ENCODE measurements at places on chromosomes 5 and 9.
A peak's percentile ranks its signal among the peaks of the same experiment; 100 is the strongest.

DNA sequence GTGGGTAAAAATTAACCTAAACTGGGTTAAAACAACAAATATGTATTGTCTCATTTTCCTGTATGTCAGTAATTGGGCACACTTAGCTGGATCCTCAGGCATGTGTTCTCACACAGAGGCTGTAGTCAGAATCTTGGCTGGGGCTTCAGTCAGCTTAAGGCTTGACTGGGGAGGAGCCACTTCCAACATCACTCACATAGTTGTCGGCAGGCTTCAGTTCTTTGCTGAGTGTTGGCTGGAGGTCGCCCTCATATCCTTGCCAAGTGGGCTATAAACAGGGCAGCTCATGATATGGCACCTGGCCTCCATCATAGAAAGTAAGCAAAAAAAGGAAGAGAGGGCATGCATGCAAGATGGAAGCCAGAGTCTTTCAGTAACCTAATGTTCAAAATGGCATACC, 173.0 kb downstream of the GIN1 start:
- DNase-seq = no peak

GRCh38 chr9:137305060-137305797, 3.2 kb upstream of the NRARP start:
- DNase-seq = peak; percentile 62

GRCh38 chr5:143360755-143361154, 42.7 kb downstream of the NR3C1 start:
- no peak for DNase-seq

GRCh38 chr9:130236436-130236985, 29.0 kb upstream of the HMCN2 start:
- DNase-seq = no peak

DNA sequence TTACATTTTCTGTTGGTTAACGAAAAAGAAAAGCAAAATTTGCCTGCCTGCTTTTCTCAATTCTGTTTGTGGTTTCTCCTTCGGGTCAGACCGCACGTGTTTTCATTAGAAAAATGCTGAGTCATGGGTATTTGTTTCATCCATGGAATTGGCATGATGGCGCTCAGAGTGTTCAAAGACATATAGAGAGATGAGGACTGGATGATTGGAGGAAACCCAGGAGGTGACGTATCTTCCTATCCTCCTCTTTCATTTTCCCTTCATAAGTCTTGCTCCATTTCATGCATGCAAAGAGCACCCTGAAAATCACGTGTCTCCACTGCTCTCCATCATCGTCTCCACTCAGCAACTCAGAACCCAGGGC, 353.8 kb upstream of the WWC1 start:
- no peak for DNase-seq

DNA sequence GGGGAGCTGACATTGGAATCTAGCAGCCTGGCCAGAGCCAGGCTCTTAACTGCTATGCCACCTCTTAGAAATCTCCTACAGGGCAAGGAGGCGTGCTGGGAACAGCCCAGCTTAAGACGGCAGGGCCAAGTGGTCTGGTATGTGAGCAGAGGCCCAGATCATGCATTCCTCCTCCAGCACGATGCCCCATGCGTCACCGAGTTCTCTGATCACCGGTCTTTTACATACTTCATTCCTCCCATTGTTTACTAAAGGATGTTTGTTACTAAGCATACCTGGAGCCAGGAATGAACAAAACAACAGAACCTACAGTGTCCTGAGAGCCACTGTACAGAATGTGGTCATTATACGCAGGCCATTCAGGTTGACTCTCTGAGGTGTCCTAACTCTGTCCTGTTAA, 73.8 kb downstream of the TRIO start:
- DNase-seq = no peak

- DNase-seq = no peak
Measured at GRCh38 chr5:173671121-173671949, 54.9 kb upstream of the BOD1 start.
